ENCODE measurements at places on chromosomes 2 and 18.

- no peak for DNase-seq
These were observed 328.6 kb downstream of the SLC8A1 start for GRCh38 chr2:40123326-40123725.

DNA sequence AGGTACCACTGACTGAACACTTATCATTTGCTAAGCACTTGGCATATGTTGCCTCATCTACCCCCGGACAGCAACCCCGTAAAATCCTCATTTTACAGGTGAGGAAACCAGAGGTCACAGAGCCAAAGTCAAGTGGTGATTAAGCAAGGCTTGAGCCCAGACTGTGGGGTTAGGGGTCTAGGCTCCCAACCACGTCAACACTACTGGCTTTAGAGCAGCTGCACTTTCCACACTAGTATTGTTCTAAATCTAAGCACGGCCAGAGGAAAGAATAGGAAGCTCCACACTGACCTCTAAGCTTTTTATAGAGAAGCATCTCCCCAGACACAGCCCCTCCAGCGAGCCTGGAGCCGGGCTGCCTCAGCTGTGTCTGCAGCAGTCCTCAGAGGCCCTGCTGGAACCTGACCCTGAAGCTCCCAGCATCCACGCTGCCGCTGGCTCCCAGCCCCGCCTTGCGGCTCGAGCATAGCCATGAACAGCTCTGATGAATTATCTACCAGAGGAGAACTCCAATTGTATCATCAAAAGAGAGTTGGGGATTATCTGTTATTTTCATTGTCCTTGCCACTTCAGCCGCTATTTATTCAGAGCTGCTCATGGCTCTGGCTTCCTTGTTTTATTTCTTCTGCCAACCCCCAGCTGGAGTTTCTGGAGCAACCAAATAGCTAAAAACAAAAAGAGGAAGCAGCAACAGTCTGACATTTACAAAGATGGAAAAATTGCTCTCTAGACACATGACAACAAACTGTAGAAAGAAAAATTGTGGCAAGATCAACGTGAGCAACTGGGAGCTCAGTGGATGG is 62.2 kb upstream of the RTN4 start:
- DNase-seq, result peak; percentile 57

DNA sequence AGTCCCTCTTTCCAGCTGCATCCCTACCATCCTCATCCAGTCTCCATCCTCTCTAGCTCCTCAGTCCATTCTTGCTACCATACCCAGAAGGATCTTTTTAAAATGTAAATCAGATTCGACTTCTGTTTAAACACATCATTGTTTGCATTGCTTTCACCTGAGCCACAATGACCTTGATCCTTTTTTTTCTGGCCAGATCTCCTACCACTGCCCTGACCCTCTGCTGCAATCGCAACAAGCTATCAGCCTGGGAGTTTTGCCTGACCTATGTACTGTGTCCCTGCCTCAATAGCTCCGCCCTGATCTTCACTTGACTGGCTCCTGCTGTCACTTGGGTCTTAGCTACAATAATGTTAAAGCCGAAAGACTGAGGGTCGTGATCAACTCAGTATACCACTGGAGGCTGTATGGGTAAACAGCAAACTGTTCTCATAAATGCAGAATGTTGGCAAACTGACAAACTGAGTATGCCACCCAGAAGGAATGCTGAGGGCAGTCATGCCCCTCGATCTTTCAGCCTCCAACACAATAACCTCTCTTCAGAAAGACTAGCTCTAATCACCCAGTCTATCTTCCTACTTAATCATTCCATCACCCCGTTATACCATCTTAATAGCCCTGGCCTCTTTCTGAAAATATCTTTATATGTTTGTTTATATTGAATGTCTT is 2.6 kb upstream of the RBM43 start:
- DNase-seq, result no peak

DNA sequence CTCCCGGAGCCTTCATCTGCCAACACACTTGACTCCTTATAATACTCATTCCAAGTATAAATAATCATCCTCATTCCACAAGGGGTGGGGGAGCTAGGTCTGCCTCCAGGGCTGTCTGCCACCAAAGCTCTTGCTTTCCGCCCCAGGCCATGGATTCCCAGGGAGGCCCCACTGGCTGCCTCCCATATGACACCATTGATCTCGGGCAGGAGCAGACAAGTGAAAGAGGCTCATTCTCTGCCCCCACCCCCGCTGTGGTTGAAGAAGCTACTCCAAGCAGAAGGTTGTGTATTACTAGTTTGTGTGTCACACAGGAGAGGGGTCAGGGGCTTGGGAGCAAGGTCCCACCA is 99.5 kb downstream of the MRO start:
- DNase-seq, result no peak

DNA sequence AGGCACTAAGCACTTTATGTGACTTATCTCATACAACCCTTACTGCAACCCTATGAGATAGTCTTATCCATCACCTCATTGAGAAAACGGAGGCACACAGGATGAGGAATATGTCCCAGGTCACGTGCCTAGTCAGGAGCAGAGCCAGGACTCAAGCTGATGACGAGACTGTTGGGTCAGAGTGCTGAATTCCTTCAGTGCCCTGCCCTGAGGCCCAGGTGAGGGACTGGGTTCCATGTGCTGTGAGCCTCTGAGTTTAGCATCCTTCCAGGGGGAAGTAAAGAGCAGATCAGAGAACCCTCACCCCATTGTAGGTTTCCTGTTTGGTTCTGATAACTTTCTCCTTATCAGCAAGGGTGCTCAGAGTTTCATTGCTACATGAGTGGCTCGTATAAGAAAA is 11.7 kb upstream of the EDAR start:
- DNase-seq, result no peak

- no peak for DNase-seq
These were observed 1.8 kb downstream of the DSC3 start for GRCh38 chr18:31040686-31041270.

GRCh38 chr2:186590350-186590758 is 498 bp downstream of the ITGAV start:
- DNase-seq, result no peak

GRCh38 chr2:41879235-41879916 is 168.4 kb upstream of the PKDCC start:
- no peak for DNase-seq

DNA sequence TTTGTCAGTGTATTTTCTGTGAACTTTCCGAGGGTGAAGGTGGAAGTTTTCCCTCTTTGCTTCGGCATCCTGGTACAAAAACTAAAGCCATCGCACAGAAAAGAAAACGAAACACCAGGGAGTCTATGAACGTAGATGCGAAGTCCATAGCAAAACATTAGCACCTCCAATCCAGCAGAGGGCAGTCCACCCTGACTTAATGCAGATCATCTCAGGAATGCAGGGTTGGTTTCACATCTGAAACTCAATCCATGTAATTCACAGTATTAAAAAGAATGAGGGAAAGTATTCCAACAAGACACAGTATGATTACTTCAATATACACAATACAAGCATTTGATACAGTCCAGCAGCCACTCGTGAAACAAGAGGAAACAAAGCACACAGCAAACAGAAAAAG is 70.8 kb downstream of the RTP5 start:
- peak; percentile 9 for DNase-seq

DNA sequence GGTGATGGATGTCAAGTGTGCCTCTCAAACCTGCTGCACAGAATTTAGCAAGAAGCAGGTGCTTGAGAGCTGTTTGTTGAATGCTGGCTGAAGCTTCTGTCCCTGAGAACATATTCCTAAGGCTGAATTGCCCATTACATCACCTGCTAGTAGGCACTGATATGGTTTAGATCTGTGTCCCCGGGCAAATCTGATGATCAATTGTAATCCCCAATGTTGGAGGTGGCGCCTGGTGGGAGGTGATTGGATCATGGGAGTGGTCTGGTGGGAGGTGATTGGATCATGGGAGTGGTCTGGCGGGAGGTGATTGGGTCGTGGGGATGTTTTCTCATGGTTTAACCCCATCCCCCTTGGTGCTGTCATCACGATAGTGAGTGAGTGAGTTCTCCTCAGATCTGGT is 128.0 kb downstream of the HRH4 start:
- DNase-seq, result no peak

GRCh38 chr18:9008709-9009635 is 93.5 kb upstream of the NDUFV2 start:
- no peak for DNase-seq

- DNase-seq, result no peak
These were observed 59.5 kb downstream of the RABL2A start for GRCh38 chr2:113686537-113686936.

GRCh38 chr2:238108423-238109183 is 8.5 kb downstream of the ESPNL start:
- DNase-seq, result peak; percentile 59

- no peak for DNase-seq
These were observed 449.8 kb downstream of the NRXN1 start for GRCh38 chr2:50582164-50582563.

GRCh38 chr18:77209587-77209986 is 40.1 kb upstream of the GALR1 start:
- no peak for DNase-seq

DNA sequence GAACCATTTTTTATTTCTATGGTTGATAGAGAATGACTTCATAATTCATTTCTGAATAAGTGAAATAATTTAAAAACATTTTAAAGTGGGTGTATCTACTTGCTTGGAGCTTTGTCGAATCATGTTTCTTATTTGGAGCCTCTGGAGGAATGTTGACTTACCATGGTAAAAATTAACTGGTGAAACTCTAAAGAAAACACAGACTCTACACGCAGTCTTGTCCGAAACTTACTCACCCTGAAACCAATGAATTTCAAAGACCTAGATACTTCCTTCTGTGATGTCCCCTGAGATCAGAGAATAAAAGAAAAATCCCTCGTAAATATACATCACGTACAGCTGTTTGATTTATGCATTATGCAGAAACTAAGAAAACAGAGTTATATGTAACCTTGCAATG is 665.2 kb upstream of the NRXN1 start:
- no peak for DNase-seq

DNA sequence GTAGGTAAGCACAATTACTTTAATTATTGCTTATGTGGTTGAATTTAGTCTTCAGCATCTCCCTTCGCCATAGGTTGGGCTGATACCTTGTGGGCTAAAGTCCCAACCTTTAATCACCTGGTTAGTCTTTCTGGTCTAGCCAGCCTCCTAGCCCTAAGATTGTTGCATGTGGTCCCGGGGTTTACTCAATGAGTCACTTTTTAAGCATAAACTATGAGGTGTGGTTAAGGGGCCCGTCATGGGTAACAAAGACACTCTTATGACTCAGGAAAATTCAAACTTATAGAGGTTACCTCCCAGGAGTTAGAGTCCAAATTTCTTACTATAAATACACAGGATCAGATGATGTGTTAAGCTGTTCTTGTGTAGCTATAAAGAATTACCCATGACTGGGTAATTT is 841.6 kb downstream of the TRIB2 start:
- no peak for DNase-seq
